Type B pancreatic cell (in vitro differentiated cells): ENCODE measurements at places on chromosomes 13 and 19. TPM values are rescaled to one million over a fixed set of nuclear protein-coding genes. Genes with fewer than 3 reads are reported as not detected.

Gene ACP7
- 0.29 and 0.31 TPM in 2 replicates for total RNA-seq

DNA sequence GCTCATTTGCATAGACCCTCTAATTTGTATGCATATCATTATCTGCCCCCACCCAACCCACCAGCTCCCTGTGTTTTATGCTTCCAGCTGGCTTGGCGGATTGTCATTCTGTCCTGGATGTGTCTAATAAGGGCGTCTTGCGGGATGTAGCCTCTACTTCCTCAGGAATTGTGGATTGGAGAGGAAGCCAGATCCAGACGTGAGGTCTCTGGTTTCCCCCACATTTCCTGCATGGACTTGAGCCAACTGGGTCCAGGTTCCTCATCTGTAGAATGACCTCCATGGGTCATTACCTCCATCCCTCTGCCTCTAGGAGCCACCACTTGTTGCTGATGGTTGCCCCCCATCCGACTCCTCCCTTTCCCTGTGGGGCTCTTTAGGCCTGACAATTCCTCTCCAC lies 7.3 kb downstream of the TNFSF14 start:
- DNase-seq, result no peak
- no peak overlapping the region for H3K4me3 ChIP-seq
- no peak overlapping the region for H3K27ac ChIP-seq
- H3K27me3 ChIP-seq, result peaks cover 30% of the 10 kb centered on the region
- H3K4me1 ChIP-seq, result no peaks in the 10 kb centered on the region

DNA sequence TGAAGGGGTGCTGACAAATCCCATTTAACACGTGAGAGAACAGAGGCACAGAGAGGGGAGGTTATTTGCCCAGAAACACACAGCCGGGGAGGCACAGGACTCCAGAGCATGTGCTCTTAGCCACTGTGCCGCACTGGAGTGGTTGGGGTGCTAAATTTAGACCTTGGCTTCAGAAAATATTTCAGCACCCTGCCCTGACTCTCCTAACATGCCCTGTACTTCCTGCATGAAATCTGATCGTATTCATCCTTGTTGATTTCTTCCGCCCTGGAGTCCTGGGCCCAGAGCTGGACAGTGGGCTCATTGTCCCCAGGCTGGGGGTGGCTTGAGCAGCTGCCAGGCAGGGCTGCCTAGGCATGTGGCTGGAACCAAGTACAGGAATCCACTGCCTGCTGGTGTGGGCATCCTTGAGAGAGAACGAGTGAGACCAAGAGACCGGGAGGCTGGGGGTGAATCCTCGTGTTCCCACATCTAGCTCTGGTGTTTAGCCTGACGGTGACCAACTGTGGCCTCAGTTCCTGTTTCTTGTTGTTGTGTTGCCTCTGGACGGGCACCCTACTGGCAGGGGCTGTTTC lies 5.3 kb downstream of the SLC27A1 start:
- H3K27me3 ChIP-seq, result no peaks in the 10 kb centered on the region
- H3K36me3 ChIP-seq, result no peaks in the 10 kb centered on the region
- H3K27ac ChIP-seq, result no peak overlapping the region
- no peak for DNase-seq
- H3K4me3 ChIP-seq, result no peak overlapping the region

GRCh38 chr13:23703246-23703860 lies 133.1 kb downstream of the TNFRSF19 start:
- no peaks in the 10 kb centered on the region for H3K36me3 ChIP-seq
- H3K4me3 ChIP-seq, result no peak overlapping the region
- H3K27me3 ChIP-seq, result no peaks in the 10 kb centered on the region
